Stimulated activated CD4-positive, alpha-beta T cell treated with anti-CD3 and anti-CD28 coated beads, Interleukin-4, amount 100 ng/mL, for 1 hour (primary cell): ENCODE measurements at places on chromosomes 13 and 19.
A peak's percentile ranks its signal among the peaks of the same experiment; 100 is the strongest.

DNA sequence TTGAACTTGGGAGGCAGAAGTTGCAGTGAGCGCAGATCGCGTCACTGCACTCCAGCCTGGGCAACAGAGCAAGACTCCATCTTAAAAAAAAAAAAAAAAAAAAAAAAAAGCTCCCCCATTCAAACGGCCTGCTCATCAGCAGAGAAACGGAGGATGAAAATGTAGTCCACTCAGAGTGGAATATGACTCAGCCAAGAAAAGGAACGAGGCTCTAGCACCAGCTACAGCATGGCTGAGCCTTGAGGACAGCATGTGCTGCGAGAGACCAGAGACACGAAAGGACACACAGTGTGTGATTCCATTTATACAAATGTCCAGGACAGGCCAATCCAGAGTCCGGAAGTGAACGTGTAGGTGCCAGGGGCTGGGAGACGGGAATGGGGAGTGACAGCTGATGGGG is 18.1 kb upstream of the MIER2 start:
- DNase-seq: no peak

GRCh38 chr13:22278336-22278929 is 607.6 kb downstream of the FGF9 start:
- DNase-seq: peak; percentile 66

GRCh38 chr19:3480383-3481091 is at the start of gene SMIM24:
Gene SMIM24 (minus strand): TSS chr19:3480525. CDS start chr19:3480463, 62 bp downstream.
- DNase-seq: no peak

DNA sequence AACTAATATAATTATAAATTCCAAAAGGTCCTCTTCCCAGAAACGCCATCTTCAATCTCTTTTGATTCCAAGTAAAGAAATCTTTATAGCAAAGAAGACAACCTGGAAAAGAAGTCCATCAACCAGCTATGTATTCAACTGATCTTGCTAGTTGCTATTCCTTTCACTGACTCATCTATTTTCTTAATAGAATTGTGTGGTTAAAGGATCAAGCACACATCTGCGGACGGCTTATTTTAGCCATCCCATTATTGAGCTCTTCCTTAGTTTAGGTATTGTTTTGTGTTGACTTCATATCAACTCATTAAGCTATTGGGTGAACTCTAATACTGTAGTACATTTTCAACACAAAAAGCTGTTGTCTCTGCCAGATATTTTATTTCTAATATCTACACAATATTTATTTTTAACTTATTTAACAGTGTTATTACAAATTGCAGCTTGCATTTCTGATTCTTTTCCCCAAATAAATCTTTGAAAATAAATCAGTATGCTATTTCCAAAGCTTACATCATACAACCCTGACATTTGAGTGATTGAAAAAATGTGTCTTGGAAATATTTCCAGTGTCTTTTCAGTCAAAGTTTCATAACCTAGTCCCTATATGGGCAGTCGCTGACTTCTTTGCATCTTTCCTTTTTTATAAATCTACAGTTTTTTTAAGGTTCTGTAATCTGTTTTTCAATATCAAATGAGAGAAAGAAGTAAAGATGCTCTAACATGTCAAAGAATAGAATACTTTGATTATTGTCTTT is 158.8 kb upstream of the SPRY2 start:
- DNase-seq: no peak

DNA sequence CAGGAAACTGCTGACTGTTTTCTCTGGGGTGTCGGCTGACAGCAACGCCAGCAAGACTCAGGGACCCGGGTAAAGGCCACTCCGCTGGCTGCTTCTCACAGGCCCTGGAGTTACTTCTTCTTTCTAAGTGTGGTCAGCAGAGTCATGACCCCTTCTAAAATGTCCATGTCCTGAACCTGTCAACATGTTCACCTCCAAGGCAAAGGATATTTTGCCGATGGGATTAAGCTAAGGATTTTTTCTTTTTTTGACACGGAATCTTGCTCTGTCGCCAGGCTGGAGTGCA is 7.9 kb downstream of the PEX11G start:
- DNase-seq: no peak

DNA sequence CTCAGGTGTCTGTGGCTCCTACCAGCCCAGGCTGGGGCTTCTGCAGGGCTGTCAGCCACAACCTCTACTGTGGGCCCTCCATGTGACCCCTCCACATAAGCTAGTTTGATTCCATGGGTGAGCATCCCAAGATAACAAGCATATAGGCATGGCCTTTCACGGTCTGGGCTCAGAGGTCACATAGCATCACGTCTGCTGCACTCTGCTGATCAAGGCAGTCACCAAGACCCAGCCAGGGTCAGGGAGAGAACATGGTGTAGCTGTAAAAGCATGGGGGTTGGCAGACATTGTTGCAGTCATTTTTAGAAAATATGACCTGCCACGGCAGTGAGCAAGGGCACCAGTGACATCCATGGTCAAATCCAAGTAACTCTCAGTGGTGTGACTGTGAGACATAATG is 698.8 kb downstream of the UQCRFS1 start:
- no peak for DNase-seq

GRCh38 chr13:105200181-105200580 is 1335.3 kb downstream of the EFNB2 start:
- no peak for DNase-seq

DNA sequence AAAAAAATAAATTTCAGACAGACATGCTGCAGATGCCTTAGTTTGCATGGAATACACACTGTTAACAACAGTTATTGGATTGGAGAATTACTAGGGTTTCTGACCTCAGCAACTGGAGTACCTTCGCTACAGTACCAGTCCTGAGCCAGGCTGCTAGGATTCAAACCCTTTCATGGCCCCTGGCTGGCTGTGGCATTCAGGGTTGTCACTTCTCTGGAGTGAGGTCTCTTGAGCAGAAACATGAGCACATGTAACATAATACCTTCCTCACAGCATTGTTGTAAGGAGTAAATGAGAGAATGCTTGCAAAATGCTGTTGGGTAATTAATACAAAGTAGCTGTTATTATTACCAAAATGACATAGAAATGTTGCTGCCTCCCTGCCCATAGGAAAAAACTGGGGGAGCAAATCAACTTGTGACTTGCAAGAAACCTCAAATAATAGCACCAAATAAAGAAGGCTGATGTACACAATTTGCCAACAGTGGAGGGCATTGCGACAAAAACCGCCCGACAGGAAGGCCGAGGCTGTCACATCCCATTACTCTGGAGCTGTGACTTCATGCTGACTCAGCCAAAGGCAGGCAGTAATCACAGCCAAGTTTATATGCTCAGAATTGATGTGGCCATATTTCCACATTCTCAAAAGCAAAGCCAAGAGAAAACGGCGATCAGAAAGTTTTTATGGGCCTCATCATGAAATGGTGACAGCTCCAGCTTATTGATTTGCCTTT is 100.4 kb downstream of the RFC3 start:
- DNase-seq: no peak

DNA sequence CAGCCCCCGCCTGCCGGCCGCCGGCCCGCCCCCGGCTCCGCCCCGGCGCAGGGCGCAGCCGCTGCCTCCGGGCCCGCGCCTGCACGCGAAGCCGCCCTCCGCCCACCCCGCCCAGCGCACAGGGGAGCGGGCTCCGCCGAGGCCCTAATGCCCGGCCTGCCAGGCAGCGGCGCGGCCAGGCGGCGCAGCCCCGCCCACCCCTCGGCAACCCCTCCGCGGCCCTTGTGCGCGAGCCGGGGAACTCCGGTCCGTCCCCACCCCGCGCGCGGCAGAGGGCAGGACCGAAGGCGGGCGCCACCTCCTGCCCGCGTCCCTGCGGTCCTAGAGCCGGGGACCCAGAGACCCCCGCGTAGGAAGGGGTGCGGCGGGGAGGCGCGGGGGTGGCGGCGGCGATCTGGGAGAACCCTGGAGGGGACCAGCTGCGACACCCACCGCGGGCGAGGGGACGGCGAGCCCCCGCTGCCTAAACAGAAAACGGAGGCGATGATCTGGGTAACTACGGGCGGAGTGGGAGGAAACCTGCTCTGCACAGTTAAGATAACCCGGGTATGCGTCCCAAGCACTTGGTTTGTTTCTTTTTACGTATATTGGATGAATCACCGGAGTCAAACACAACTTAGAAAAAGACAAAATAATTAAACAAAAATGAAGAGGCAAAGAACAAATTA is 350 bp upstream of the USP12 start:
- peak; percentile 89 for DNase-seq

DNA sequence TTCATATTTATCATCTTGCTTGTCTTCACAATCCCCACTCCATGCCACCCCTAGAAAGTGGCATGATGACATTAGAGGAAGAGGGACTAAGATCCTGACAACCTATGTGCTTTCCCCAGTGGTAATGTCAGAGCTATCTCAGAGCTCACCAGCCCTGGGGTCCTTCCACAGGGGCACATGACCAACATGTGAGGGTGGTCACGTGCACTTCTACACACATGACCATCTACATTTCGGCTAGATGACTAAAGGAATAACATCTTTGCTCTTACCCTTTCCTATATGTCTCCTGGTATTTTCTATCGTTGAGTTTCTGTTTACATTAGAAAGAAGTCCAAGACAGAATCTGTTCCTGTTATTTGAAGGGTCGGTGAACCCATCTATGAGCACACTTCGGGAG is 46.2 kb downstream of the RFXAP start:
- DNase-seq: no peak

DNA sequence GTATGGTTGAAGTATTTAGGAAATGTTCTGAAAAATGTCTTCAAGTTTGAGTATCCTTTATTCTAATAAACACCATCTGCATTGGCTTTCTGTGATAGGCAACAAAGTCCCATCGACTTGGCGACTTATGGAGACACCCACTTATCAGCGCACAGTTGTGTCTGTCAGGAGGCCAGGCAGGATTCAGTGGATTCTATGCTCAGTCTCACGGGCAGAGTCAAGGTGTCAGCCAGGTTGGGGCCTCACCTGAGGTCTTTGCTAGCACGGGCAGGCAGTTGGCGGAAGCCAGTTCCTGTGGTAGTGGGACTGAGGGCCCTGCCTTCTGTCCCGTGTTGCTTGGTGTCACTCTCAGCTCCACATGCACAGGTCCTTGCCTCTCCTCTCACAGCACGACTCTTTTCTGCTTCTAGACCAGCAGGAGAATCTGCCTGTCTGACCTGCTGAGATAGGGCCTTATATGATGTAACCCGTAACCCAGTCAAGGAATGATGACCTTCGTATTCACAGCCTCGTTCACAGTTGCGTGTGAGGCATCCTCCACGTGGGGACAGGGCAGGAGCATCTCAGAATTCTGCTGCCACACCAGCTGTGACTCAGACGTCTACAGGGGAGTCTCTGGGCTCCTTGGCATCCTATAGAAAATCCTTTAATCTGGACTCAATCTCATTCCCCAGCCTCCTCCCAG is 10.0 kb downstream of the CUL4A start:
- no peak for DNase-seq

DNA sequence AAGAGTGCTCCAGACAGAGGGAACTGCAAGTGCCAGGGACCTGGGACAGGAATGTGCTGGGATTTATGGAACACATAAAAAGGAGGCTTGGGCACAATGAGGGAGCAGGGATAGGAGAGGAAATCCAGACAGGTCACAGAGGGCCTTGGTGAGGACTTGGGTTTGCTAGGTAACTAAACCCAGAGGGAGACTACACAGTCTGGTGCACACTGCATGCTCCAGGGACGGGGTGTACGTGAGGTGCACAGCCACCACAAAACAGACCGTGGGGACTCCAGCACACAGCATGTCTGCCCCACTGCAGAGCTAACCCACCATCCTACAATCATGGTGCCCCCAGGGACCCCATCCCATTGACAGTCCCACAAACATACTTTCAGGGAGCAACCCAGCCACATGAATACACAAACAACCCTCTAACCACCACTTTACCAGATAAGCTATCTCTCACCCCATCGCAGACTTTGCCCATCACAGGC is 5.5 kb upstream of the ZFP36 start:
- no peak for DNase-seq

DNA sequence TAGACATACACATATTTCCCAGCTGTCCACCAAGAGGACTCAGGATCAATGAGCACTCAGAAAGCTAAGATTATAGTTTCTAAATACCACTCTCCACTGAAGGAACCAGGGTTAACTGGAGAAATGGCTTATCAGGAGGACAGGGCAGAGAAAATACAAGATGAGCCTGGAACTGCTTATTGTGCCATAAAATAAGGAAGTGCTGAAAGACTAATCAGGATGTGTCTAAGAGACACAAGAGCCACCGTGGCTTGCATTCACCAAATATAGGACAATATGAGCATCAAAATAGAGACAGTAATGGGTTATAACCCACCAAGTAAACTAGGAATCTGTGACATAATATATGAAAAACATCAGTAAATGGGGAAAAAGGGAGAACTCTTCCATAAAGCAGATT is 32.8 kb downstream of the KLF12 start:
- DNase-seq: no peak

GRCh38 chr19:36707134-36707533 is 19.7 kb downstream of the ZNF567 start:
- no peak for DNase-seq

DNA sequence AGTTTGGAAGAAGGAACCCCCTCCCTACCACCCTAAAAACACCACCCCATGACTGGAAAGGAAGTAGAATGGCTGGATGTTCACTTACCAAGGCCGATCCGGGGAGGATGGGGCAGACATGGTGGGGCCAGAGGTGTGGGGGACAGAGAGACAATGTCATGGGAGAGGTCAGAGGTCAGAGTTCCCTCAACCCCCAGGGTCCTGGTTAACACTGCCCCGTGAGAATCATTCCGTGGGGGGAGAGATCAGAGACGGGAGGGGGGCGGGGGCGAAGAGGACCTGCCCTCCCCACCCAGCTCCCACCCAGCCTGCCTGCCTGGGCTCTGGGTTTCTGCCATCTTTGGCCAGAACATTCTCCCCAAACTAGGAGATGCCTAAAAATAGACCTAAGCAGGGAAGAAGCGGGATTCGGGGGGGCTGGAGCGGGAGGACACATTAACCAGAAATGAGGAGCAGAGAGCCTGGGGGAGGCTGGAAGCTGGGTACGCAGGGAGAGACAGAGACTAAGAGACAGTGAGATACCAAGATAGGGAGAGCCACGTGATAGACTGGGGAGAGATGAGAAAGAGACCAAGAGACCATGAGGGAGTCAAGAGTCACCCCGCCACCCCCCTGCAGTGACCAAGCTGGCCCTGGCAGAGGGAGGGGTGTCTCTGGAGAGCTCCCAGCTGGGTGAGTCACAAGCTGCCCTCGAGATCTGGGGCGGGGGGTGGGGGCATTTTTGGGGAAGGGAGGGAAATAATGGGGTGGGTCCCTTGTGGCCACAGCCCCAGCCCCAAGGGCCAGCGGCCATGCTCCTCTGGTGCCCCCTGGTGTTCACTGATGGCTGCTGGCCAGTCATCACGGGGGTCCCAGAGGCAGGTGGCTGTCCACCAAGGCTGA is 6.1 kb upstream of the KANK2 start:
- peak; percentile 46 for DNase-seq

DNA sequence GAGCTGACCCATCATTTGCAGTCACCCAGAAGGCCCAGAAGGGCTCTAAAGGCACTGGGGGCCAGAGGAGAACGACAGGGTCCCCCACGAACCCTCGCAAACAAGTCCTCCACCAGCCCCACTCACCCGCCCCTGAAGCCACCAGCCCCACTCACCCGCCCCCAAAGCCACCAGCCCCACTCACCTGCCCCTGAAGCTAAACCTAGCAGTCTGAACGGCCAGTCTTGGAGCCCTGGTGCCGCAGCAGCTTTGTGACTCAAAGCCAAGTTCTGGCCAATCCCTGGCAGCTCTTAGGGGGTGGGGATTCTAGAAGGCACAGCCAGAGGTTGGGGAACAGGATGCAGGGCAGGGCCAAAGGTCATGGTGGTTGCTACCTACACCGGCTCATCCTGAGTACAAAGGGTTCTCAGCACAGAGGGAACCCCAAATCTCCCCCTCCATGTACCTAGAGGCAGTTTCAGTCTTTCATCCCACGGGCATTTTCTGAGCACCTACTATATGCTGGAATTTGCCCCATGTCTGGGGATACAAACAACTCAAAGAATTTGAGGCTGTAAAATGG is at the start of gene IQCN:
Gene IQCN, minus strand, starts transcription at position 234 of the 562 bp plus-strand sequence. CDS start 4,974 bp downstream, outside the sequence.
- no peak for DNase-seq
